SJCRH30 (cell line): ENCODE measurements at places on chromosomes 4 and X. TPM values are rescaled to one million over a fixed set of nuclear protein-coding genes. Genes with fewer than 3 reads are reported as not detected.

DNA sequence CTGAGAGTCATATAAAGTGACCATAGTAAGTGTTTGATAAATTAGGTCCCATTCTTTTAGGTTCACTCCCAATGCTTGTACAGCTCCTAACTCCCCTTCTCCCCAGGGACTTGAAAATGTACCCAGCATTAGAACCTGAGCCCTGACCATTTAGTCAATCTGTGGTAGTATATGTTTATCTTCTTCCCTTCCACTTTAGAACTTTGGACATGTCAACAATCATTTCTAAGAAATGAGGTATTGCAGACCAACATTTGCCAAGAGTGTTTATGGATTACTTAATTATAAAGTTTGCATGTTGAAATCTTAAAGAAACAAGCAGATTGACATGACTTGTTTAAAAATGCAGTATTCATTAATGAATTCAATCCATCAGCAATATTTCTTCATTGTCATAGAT is 26.0 kb downstream of the AFM start:
- H3K27ac ChIP-seq, result no peak overlapping the region
- no peaks in the 10 kb centered on the region for H3K36me3 ChIP-seq
- no peaks in the 10 kb centered on the region for H3K4me1 ChIP-seq
- no peak overlapping the region for H3K4me3 ChIP-seq
- no peak for DNase-seq
- H3K27me3 ChIP-seq, result no peaks in the 10 kb centered on the region

- H3K27ac ChIP-seq, result no peak overlapping the region
- H3K4me1 ChIP-seq, result no peaks in the 10 kb centered on the region
- no peaks in the 10 kb centered on the region for H3K27me3 ChIP-seq
- no peaks in the 10 kb centered on the region for H3K36me3 ChIP-seq
These were observed 1.7 kb downstream of the PPP1R3F start for GRCh38 chrX:49271341-49271740.

DNA sequence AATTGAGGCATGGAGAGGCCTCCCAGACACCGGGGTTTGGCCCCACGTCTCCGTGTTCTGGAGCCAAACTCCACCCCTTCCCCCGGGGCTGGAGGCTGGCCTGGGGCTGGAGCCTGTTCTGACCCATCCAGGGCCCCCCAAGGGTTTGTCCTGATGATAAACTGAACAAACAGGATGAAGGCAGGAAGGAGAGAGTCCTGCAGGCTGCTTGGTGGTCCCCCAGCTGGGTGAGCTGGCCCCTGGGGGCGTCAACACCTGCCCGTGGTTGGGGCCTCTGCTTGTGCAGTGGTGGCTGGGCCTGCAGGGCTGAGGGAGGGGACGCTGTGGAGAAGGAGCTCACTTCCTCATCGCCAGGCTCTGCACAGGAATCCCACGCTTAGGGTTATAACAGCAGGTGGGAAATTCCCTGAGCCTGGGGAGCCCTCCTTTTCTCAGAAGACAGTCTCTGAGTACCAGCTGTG is 2.3 kb downstream of the SH3TC1 start:
- H3K36me3 ChIP-seq, result no peaks in the 10 kb centered on the region
- H3K27me3 ChIP-seq, result no peaks in the 10 kb centered on the region
- H3K4me1 ChIP-seq, result peaks cover 17% of the 10 kb centered on the region
- DNase-seq, result peak; percentile 38
- H3K4me3 ChIP-seq, result no peak overlapping the region; the same call in 1 of the 2 replicates
- H3K27ac ChIP-seq, result no peak overlapping the region

GRCh38 chr4:85587952-85588351 is 113.0 kb downstream of the ARHGAP24 start:
- H3K27me3 ChIP-seq, result no peaks in the 10 kb centered on the region
- no peak overlapping the region for H3K27ac ChIP-seq
- no peak overlapping the region for H3K4me3 ChIP-seq
- H3K4me1 ChIP-seq, result no peaks in the 10 kb centered on the region

DNA sequence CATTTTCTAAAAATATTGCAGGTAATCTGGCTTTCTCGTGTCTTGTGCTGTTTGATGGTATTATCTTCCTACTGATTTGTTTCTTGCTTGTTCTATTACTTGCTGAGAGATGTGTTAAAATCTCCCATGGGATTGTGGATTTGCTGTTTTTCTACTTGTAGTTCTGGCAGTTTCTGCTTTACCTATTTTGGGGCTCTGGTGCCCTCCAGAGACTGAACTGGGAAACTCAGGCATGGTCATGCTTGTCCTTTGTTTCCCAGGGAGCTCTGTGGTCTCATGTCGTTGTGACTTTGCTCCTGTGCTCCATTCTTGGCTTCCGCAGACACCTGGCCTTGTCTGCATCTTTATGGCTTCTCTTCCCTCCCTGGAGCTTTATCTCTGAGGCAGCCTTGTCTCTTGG is 39.5 kb downstream of the NSD2 start:
- H3K36me3 ChIP-seq, result peaks cover 46% of the 10 kb centered on the region
- DNase-seq, result peak; percentile 68
- no peaks in the 10 kb centered on the region for H3K4me1 ChIP-seq
- H3K27me3 ChIP-seq, result no peaks in the 10 kb centered on the region

DNA sequence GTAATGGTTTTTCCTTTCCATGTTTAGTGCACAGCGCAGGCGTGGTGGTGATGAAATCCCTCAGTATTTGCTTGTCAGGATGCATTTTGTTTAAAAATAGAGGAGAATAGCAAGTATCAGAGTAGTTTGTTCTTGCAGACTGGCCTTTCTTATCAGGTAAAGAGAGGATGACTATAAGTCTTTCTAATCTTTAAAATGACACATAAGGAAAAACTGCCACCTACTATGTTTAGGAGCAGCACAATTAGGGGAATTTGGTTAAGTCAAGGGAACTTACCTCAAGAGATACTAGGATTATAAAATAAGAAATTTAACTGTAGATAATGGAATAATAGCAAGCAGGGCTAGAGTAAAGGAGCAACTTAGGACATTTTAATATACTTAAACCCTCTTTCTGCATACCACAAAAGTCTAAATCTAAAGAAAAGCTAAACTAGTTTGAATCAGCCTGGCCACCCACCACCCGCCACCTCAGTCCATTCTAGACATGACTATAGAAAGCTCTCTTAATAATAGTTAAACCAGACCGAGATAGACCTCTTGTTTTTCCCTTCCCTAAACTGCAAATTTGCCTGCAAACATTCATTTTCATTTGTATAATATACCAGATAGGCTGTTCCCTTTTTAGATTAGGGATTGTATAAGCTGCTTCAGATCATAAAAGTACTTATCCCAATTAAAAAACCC is 62.0 kb downstream of the APOOL start:
- H3K27ac ChIP-seq, result no peak overlapping the region
- H3K4me3 ChIP-seq, result no peak overlapping the region
- no peaks in the 10 kb centered on the region for H3K36me3 ChIP-seq
- H3K4me1 ChIP-seq, result no peaks in the 10 kb centered on the region
- no peak for DNase-seq

- H3K27me3 ChIP-seq, result no peaks in the 10 kb centered on the region
- no peaks in the 10 kb centered on the region for H3K4me1 ChIP-seq
- no peaks in the 10 kb centered on the region for H3K36me3 ChIP-seq
These were observed 170.7 kb downstream of the GASK1B start for GRCh38 chr4:158002173-158002572.

The SLC39A8 gene
- 0.13 TPM in 1 of 2 replicates, not detected in the other for total RNA-seq

DNA sequence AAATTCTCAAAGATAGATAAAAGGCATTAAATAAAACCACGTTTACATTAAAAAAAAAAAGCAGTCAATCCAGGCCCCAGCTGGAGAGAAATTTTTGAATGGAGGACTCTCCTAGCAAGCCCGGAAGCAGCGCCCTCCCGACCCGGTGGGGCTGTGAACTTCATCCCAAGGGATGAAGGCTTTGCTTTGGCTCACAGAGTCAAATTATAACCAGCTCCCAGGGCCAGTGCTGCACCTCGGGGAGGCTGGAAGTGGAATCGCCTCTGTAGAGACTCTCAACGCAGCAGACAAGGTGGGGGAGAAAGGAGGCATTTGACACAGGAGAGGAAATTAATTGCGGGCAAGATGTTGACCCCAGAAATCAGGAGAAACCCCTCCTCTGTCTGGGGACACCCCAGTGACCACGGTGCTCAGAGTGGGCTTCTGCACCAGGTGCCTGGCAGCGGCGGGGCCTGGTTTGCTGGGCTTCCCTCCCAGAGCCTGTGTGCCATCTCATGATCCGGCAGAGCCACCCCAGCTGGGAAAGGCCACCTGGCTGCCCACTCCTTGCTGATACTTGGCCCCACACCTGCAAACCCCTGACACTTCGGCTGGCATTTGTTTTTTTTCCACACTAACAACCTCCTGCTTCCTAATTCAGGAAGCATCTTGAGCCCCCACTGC is 71.7 kb downstream of the ABLIM2 start:
- H3K4me3 ChIP-seq, result no peak overlapping the region
- H3K4me1 ChIP-seq, result no peaks in the 10 kb centered on the region
- H3K27ac ChIP-seq, result no peak overlapping the region
- peaks cover 3% of the 10 kb centered on the region; the same call in 1 of the 2 replicates for H3K27me3 ChIP-seq
- H3K36me3 ChIP-seq, result no peaks in the 10 kb centered on the region
- DNase-seq, result no peak

GRCh38 chr4:37793562-37793961 is 32.9 kb upstream of the PGM2 start:
- H3K27me3 ChIP-seq, result no peaks in the 10 kb centered on the region
- peaks cover 24% of the 10 kb centered on the region for H3K4me1 ChIP-seq
- no peak for DNase-seq
- no peaks in the 10 kb centered on the region for H3K36me3 ChIP-seq
- H3K4me3 ChIP-seq, result no peak overlapping the region

DNA sequence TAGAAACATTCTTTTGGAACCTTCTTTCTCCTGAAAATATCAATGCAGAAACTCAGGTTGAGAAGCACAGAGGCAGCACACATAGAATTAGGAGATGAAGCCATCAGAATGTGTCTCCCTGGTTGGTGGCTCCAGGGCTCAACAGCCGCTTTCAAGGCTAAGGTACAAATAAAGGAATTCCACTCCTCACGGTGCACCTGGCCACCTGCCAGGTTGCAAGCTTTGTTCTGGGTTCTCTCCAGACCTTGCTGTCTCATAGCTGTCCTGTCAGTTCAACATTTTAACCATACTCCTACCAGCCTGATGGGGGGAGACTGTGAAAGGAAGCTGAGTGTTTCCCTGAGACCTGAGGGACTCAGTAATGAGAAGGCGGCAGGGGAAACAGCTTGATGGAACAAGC is 96.3 kb upstream of the HPF1 start:
- H3K27ac ChIP-seq, result no peak overlapping the region
- no peaks in the 10 kb centered on the region for H3K27me3 ChIP-seq
- no peak for DNase-seq

GRCh38 chrX:7027071-7027470 is 120.4 kb upstream of the STS start:
- no peak for DNase-seq
- H3K27ac ChIP-seq, result no peak overlapping the region
- H3K36me3 ChIP-seq, result no peaks in the 10 kb centered on the region
- no peaks in the 10 kb centered on the region for H3K4me1 ChIP-seq
- H3K27me3 ChIP-seq, result no peaks in the 10 kb centered on the region

- no peak for DNase-seq
- H3K27ac ChIP-seq, result no peak overlapping the region
- H3K36me3 ChIP-seq, result no peaks in the 10 kb centered on the region
These were observed 381.0 kb upstream of the BOD1L1 start for GRCh38 chr4:14008494-14008893.

DNA sequence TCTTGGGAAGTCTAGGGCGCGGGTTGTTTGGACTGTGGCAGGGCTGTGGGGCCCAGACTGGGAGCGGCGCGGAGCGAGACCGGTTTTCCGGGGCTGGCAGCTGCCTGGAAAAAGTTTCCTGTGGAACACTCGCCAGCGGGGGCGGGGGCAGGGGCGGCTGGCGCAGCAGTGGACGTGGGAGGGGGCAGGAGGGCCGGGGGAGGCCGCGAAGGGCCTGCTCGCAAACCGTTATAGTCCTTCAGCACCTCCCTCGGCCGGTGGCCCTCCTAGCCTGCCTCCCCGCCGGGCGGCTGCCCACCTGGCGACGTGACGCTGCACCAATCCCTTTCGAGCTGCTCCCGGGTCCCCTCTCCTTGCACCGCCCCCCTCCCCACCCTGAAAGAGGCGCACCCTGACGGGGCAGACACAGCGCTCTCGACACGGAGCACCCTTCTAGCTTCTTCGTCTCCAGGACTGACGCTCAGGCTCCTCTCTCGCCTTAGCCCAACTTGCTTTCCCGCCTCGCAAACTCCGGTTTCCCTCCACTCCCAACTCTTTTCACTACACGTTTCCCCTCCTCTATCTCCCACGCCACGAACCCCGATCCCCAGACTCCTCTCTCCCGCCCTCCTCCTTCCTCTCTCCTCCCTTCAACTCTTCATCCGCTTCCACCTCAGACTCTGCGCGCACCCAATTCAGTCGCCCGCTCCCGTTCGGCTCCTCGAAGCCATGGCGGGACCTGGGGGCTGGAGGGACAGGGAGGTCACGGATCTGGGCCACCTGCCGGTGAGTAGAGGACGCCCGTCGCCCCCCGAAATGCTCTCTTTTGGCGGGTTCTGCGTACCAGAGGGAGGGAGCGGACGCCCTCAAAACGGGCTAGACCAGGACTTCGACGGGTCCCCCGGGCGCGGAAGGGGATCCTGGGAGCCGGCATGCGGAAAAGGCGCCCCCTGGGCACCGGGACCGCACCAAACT is at the start of gene NRK:
NRK (plus strand) TSS at position 402 of the 954 bp plus-strand sequence; CDS start at position 709, 307 bp downstream.
- H3K4me3 ChIP-seq, result peak within 1 kb of the TSS; percentile 58
- no peaks in the 10 kb centered on the region for H3K4me1 ChIP-seq
- DNase-seq, result peak; percentile 43
- H3K36me3 ChIP-seq, result no peaks in the 10 kb centered on the region

DNA sequence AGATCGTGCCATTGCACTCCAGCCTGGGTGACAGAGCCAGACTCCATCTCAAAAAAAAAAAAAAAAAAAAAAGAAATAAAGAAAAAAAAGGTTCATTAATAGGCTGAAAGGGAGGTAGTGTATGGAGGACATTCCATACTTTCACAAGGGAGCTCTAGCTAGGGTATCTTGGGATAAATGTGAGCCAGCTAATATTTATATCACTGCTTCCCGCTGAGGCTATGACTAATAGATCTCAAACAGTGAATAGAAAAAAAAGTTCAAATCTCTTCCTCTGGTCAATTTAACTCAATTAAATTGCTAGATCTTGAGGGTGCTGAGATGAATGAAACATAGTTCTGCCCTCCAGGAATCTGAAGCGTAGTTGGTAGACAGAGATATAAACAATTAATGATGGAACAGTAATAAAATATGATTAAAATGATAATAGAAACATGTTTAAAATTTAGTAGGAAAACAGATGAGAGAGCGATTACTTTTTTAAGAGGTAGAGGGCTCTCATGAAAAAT is 55.7 kb upstream of the SHISA3 start:
- H3K27me3 ChIP-seq, result 0 out of 2 replicates have a peak, but pooled peaks cover under 1% of the 10 kb centered on the region
- H3K36me3 ChIP-seq, result no peaks in the 10 kb centered on the region
